Stimulated activated CD4-positive, alpha-beta T cell treated with anti-CD3 and anti-CD28 coated beads, Interleukin-12 subunit alpha, Interleukin-12 subunit beta, amount 100 ng/mL, for 4 hours (primary cell): ENCODE measurements at places on chromosomes 6 and 20.

DNA sequence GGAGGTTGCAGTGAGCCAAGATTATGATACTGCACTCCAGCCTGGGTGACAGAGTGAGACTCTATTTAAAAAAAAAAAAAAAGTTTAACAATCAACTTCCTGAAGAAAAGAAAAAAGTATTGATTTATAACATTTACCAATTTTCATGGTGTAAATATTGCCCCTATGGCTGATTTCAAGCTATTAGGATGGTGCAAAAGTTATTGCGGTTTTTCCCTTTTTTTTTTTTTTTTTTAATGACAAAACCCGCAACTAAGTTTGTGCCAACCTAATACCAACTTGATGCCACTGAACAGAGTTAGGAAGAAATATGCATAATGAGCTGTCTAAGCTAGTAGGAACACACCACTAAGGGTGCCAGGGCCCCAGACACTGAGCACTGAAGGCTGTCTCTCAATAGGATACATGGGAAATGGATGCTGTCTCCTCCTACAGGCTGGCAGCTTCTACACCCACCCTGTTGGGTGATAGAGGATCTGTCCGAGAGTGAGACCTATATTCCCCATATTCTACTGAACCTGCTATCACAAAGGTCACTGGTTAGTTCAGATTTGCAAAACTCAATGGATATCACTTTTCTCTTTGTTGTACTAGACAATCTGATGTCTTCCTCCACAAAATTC lies 6.5 kb upstream of the PERP start:
- no peak for DNase-seq

DNA sequence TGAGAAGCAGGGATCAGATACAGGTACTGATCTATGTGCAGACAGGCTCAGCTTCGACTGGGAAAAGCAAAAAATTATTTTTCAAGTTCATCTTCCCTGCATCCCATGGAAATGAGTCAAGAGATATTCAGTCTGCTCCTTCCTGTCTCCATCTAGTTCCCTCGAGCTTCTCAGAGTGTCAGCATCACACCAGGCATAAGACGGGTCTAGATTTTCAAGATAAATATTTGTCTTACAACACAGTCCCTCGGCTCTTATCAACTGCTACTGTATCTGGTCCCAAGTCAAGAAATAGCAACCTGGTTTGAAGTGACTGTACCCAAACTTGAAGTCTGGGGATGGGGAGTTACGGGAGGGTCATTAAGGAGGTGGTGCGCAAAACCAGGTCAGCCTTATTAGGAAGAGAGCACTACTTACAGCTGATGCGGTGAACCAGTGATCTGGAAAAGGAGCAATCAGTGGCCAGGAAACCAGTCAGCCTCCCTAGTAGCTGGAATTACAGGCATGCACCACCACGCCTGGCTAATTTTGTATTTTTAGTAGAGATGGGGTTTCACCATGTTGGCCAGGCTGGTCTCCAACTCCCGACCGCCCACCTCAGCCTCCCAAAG lies 29.7 kb downstream of the ZMYND8 start:
- no peak for DNase-seq

- no peak for DNase-seq
Measured at GRCh38 chr20:29349836-29350235, 1907.6 kb upstream of the DEFB115 start.

DNA sequence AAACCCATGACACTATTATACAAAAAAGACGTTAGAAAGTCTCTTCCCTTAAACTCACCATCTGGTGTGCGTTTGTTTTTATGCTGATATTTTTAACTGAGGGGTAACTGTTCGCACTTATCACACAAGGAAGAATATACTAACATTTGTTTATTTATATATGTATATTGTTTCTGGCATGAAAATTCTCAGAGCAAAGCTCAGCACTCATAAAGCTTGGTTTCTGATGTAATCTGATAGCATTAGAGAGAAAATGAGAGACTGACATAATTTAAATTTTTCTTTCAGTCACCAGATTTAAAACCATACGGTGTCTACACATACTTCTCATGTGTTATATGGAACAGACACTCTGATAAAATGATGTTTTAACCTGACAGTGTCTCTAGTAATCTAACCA lies 6.9 kb downstream of the BLOC1S5 start:
- no peak for DNase-seq

DNA sequence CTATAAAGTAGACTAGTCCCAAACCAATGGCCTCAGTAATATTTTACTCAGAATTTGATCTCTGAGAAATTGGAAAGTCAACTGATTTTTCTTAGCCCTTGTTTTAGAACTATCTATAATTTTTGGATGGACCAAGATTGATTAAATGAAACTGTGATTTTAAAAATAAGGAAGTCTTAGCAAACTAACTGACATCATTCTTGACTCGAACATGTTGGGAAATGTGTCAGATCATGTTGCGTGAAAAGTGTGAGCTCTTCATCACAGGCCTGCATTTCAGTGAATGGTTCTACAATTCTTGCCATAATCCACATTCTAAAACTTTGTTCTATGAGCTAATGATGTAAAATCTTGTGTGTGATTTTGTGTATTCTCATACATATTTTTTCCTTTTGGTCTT lies 11.0 kb downstream of the TNFAIP3 start:
- no peak for DNase-seq

GRCh38 chr6:161161889-161162624 lies 111.8 kb downstream of the AGPAT4 start:
- DNase-seq = no peak

GRCh38 chr20:1204113-1204512 lies 859 bp downstream of the C20orf202 start:
- no peak for DNase-seq

- no peak for DNase-seq
Measured at GRCh38 chr20:24034820-24035219, 46.2 kb upstream of the GGTLC1 start.

GRCh38 chr6:79421707-79422484 lies 115.3 kb downstream of the LCA5 start:
- no peak for DNase-seq

DNA sequence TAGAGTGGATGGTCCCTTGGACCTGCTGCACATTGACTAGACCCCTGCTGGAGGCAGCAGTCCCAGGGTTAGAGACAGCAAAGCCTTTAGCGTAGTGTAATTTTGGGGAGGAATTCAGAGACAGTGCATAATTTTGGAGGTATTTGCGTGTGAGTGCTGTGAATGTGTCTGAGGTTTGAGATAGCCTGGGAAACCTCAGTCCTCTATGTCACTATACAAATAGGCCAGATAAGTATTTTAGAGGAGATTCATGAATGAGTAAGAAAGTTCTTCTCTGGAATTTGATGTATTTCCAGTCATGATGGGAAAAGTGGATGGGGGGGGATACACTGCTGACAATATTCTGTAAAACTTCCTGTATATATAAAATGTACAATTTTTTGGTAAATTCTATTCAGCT lies 25.8 kb upstream of the MTRF1L start:
- no peak for DNase-seq

GRCh38 chr6:129073691-129074395 lies 190.9 kb downstream of the LAMA2 start:
- no peak for DNase-seq

DNA sequence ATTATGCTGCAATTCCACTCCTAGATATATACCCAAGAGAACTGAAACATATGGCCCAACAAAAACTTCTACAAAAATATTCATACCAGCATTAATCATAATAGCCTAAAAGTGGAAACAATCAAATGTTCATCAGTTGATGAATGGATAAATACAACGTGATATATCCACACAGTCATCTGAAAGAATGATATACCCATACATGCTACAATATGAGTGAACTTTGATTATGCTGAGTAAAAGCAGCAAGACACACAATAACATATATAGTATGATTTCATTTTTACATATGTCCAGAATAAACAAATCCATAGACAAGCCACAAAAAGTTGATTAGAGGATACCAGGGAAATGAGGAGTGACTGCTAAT lies 30.7 kb downstream of the CDK19 start:
- no peak for DNase-seq

DNA sequence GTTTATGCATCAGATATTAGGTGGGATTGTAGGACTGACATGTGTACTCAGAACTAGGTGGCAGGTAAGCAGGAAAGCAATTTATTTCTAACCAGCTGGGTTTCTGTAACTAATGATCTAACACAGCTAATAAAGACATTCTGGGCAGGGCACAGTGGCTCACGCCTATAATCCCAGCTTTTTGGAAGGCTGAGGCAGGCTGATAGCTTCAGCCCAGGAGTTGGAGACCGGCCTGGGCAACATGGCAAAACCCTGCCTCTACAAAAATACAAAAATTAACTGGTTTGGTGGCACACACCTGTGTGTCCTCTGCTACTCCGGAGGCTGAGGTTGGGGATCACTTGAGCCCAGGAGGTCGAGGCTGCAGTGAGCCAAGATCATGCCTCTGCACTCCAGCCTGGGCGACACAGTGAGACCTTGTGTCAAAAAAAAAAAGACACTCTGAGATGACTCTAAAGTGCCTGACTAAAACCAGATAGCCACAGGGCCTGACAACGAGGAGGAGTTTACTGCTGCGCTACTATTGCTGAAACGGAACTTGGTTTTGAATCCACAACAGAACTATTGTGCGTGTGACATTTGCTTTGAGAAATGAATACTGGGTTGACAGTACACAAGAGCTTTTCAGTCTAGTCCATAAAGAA lies 29.2 kb upstream of the CEP85L start:
- DNase-seq = no peak

- DNase-seq = no peak
Measured at GRCh38 chr20:56223352-56223751, 25.2 kb upstream of the MC3R start.

DNA sequence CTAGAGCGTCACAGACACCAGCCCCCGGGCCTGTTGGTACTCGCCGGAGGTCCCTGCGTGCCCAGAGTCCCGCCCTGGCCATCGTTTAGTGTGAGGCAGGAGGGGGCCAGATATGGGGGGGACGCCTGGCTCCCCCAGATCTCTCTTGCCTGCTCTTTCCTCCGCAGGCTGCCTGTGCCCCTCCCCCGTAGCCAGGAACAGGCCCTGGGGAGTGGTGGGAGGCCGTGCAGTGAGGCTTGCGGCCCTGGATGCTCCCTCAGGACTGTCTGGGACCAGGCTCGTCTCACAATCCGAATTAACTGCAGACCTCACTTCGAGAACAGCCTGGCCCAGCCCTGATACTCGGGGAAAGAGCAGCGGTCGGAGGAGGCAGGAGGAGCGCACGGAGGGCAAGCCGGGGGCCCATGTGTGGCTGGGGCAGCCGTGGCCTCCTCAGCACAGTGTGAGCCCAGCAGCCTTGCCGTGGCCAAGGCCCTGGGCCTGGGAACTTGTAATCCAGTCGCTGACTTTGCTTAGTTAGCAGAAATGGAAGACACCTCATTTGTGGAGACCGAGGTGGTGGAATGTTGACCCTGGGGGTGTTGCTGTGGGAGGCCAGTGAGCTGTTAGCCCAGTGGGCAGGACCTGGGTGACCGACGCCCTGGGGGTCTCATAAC lies 28.7 kb downstream of the FRMD1 start:
- DNase-seq = no peak

DNA sequence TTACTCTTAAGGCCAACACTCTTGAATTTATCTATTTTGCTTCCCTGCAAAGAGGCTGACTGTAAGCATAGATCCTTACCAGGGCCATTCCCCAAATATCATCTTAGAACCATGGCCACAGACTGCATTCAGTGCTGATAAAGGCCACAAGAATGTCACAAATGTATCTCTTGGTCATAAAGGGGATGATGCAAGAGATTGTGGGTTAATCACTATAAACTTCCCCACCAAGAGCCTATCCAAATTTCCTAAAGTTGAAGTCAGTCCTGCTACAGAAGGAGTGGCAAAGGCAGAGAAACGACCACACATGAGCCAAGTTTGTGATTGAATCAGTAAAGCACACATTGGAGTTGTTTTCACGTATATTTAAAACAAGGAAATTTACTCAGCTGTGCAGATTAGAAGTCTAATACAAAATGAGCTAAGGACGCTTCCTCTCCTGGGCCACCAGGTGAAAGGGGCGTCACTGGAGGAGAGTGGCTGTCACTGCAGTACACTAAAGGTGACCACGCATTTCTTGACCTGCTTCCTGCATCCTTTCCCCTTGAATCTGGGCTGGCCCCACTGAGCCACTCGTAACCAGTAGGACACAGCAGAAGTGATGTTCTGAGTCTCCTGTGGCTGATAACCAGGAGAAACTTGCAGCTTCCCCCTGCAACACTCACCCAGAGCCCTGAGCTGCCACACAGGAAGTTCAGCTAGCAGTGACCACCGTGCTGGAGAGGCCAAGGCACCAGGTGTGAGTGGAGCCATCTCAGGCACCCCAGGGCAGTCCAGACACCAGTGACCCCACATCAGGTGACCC lies 181.9 kb downstream of the SYNDIG1 start:
- DNase-seq = no peak

GRCh38 chr6:36324715-36325114 lies 12.0 kb downstream of the BNIP5 start:
- no peak for DNase-seq

- no peak for DNase-seq
Measured at GRCh38 chr20:2801286-2801728, 880 bp upstream of the CPXM1 start.

DNA sequence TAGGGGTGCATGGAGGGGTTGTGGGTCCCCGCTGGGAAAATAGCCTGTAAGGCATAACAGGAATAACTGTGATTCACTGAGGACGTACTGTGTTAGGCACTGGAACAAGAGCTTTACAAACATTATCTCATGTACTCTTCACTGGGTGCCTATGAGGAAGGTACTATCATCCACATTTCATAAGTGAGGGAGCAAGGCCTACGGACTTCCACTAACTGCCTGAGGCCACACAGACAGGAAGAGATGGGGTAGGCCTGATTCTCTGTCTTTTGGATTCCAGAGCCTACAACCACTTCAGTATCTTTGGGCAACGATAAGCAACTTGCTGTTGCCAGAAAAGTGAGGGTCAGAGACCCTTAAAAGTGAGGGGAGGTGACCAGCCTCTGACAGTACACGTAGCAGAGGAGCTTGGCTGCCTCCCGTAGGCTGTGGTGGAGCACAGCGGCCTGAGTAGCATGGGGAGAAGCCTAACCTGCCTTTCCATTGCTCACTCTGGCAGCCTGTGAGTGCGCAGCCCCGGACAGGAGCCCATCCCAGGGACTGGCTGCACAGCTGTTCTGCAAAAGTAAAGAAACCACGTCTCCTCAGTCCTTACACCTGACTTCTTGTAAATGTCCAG lies 30.4 kb downstream of the PSMB1 start:
- DNase-seq = no peak

DNA sequence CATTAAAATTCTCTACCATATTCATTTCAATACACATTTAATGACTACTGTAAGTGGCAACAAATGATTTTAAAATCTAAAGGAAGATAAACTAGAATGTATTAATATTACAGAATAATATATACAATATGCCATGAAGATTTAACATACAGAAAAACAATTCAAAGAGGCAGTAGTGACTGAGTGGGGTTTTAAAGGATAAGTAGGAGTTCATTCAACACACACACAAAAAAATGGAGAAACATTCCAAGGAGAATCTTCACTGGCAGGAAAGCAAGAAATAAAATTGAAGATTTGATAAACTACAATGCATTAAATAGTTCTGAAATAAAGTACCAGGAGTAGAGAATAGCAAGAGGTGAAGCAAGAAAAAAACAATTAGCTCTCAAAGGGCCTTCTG lies 215.1 kb downstream of the IBTK start:
- DNase-seq = no peak

GRCh38 chr6:13418844-13419243 lies 68.6 kb downstream of the GFOD1 start:
- no peak for DNase-seq
